Mucosa of gallbladder (tissue), 1 donor: ENCODE measurements at places on chromosomes 4 and X. TPM values are rescaled to one million over a fixed set of nuclear protein-coding genes. Genes with fewer than 3 reads are reported as not detected.

DNA sequence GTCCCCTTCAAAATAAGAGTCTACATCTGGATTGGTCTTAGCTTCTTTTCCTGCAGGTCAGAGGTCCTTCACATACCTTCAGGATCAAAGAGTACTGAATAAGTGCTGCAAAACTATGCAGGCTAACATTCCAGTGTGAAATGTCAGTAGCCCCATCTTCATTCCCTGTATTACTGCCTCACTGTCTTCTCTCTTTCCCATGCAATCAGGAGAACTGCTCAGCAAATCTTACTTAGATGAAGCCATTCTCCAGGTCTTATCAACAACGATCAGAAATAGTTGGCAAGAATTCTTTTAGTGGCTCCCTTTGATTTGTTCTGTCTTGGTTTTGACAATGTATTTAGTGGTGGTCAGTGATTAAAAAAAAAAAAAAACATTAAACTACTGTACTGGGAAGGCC lies 26.0 kb upstream of the IQCM start:
- no peak for DNase-seq

- DNase-seq: no peak
Measured at GRCh38 chrX:14675500-14675899, 146.2 kb downstream of the GLRA2 start.

GRCh38 chr4:3871181-3871852 lies 105.1 kb downstream of the ADRA2C start:
- DNase-seq: no peak

- no peak for DNase-seq
Measured at GRCh38 chr4:52106191-52106590, 55.1 kb downstream of the SPATA18 start.

GRCh38 chr4:75549019-75549418 lies 6.8 kb upstream of the ODAPH start:
- DNase-seq: no peak

GRCh38 chrX:136910565-136911035 lies 30.1 kb upstream of the RBMX start:
- no peak for DNase-seq

GRCh38 chr4:4259484-4260100 lies 11.6 kb upstream of the TMEM128 start:
- no peak for DNase-seq

DNA sequence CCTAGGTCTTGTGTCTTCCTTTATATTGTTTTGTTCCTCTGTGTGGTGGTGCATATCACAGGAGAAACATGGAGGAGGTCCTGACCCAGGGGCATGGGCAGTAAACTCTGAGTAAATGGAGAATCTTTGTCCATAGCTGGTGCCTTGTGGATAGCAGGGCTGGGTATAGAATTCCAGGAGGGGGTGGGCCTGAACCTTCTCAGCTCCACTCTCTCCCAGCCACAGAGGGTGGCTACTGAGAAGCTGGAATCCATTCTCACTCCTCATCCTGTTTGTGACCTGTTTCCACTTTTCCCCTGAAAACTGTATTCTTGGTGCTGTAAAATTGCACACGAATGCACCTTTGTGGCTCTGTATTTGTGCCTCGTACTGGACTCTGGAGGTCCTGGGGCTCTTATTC lies 47.7 kb upstream of the ADRA2C start:
- DNase-seq: no peak

Gene ADGRG2
- 12.5 TPM for total RNA-seq

- no peak for DNase-seq
Measured at GRCh38 chr4:146155152-146155724, 20.3 kb upstream of the LSM6 start.

Gene HSFX2
- total RNA-seq: 0.83 TPM

Gene XAGE2
- not detected for total RNA-seq

DNA sequence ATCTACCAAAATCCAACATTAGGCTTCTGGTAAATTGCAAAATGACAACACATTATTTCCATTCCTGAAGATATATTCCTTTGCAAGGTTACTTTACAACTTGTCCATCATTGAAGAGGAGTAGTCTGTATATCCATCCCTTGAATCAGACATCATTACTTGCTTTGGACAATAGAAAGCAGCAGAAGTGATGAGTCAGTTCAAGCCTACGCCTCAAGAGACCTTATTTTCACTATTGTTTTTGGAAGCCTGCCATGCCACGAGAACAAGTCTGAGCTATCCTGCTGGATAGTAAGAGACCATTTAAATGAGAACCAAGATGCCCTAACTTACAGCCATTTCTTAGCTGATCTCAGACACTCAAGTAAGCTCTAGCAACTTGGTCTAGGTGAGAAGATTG lies 246.0 kb upstream of the HHIP start:
- DNase-seq: peak; percentile 18

DNA sequence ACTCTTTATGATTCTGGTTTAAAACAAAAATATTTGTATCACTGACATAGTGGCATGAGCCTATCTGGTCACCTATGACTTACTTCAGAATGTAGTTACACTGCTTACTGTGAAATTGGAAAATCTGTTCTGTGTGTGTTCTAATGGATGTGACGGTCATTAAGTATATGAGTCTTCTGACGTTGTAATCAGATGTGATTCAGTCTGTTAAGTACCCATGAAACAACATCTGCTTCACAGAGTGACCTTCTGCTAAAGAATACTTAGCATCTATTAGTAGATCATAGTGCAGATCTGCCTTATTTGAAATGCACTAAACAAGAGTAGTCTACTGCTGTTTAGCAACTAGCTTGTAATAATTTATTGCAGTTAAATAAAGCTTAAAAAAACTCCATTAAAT lies 317.1 kb downstream of the DCTD start:
- no peak for DNase-seq

DNA sequence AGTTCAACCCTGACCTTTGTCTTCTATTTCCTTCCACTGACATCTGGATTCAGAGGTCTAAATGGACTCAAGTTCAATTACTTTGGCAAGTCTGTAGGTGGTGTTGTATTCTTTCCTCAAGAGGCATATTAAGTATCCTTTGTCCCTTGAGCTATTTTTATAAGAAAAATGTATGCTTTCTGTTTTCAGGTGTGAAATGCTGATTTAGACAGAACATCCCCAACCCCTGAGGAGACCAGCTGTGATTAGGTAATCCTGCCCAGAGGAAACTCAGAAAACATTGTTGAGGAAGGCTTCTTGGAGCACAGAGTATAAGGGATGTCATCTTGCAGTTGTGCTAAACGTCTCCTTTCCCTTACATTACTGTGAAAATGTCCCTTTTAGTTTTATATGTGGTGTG lies 46.6 kb upstream of the EGFL6 start:
- DNase-seq: no peak

DNA sequence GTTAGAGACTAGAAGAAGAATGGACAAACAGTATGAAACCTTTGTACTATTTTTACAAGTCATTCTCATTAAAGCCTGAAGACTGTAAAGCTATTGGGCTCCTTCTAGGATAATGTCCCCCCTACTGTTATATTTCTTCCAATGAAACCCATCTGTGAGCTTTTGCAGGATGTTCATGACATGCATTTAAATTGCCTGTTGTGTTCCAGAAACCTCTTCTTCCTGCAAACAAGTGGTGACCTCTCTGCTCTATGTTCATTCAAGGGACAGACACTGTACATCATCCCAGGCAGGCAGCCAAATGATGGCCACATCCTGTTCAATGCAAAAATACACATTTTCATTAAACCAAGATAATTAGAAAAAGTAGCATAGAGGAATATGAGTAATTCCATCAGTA lies 128.0 kb downstream of the C4orf33 start:
- DNase-seq: no peak
